Karpas-422 (cell line): ENCODE measurements at places on chromosomes 7 and 10. TPM values are rescaled to one million over a fixed set of nuclear protein-coding genes. Genes with fewer than 3 reads are reported as not detected.

GRCh38 chr10:132404169-132404880 lies 7.3 kb downstream of the PWWP2B start:
- H3K4me3 ChIP-seq: no peak overlapping the region
- H3K4me1 ChIP-seq: peaks cover 2% of the 10 kb centered on the region
- DNase-seq: no peak
- H3K36me3 ChIP-seq: no peaks in the 10 kb centered on the region
- no peaks in the 10 kb centered on the region for H3K27me3 ChIP-seq

DNA sequence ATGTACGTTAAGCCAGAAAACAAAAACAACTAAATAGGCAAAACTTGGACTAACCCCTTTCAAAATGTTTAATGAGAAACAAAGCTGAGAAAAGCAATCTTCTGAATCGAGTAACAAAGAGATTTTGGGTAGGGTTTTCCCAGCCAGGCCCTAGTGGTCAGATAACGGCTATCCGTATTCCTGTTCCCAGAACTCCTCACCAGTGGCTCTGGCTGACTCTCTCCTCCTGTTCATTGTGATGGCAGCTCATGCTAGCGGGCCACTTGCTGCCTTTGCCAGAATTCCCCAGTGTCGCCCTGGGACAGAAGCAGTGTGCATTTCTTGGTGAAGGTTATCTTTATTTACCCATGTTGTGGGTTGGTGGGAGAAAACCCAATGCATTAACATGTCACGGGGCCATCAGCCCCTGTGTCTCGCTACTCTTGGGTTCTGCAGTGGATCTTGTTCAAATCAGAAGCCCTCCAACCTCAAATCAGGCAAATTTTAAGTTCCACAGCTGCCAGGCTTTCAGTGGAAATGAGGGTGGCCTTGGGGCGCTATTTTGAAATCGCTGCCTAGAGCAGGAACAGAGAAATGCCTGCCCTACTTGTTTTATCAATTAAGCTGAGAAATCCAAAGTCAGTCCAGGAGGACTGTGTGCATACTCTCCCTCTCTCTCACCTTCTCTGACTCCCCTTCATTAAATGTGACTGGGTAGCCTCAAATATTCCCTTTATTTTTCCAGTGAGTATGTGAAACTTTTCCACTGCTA lies 164.5 kb upstream of the NPVF start:
- H3K36me3 ChIP-seq: no peaks in the 10 kb centered on the region
- no peaks in the 10 kb centered on the region for H3K27me3 ChIP-seq
- H3K27ac ChIP-seq: no peak overlapping the region
- no peak overlapping the region for H3K4me3 ChIP-seq
- no peaks in the 10 kb centered on the region for H3K4me1 ChIP-seq
- DNase-seq: no peak

GRCh38 chr10:132803416-132804210 lies 17.7 kb upstream of the NKX6-2 start:
- H3K27ac ChIP-seq: no peak overlapping the region
- H3K4me1 ChIP-seq: no peaks in the 10 kb centered on the region
- DNase-seq: no peak
- no peaks in the 10 kb centered on the region for H3K27me3 ChIP-seq

DNA sequence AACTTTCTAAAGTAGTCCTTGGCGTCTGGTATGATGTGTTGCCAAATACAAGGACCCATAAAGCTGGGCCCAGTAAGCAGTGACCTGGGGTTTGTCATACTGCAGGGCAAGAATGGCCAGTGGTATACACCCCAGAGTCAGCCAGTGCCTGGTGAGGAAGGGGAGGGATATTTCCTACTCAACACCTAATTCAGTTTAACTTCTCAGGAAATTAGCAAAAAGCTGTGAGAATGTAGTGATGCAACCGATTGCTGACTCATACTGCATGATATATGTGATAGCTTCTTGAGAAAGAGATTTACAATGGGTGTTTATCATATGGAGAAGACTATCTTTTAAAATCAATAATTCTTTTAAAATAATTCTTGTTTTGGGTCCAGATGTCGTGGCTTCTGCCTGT lies 889.3 kb upstream of the CELF2 start:
- H3K4me3 ChIP-seq: no peak overlapping the region
- no peaks in the 10 kb centered on the region for H3K36me3 ChIP-seq
- DNase-seq: no peak
- H3K27ac ChIP-seq: no peak overlapping the region

DNA sequence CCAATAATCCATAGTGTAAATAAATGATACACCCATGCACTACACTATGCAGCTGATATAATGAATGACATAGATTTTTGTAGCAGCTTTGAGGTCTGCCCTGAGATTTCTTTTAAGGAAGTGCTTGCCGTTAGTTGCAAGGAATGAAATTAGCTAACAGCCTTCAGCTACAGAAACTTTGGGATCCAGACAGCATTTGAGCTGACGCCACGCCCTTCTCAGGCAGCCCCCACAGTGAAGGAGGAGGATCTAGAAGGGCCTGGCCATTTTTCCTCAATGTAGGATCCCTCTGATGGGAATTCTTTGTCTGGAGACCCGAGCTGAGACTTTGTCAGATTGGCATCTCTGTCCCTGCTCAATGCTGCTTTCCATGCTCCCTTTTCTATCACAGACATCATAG lies 6.1 kb upstream of the PDK4 start:
- no peaks in the 10 kb centered on the region for H3K27me3 ChIP-seq
- no peak overlapping the region for H3K27ac ChIP-seq
- no peak for DNase-seq
- no peaks in the 10 kb centered on the region for H3K4me1 ChIP-seq
- H3K4me3 ChIP-seq: no peak overlapping the region
- H3K36me3 ChIP-seq: no peaks in the 10 kb centered on the region

ODAD2 gene
- total RNA-seq: not detected in 2 replicates

STEAP2 gene
- not detected in 2 replicates for total RNA-seq

EPO gene
- not detected in 2 replicates for total RNA-seq

MALSU1 gene
- 92.2 and 169 TPM in 2 replicates for total RNA-seq

KIF11 gene
- total RNA-seq: 9.1 and 14.2 TPM in 2 replicates
